ENCODE measurements at places on chromosomes 1 and 21. TPM values are rescaled to one million over a fixed set of nuclear protein-coding genes. Genes with fewer than 3 reads are reported as not detected.

GRCh38 chr1:115412733-115413132 lies 74.7 kb upstream of the NGF start:
- DNase-seq: no peak

GRCh38 chr1:244221991-244222390 lies 170.9 kb downstream of the ZBTB18 start:
- DNase-seq: no peak

GRCh38 chr1:234315091-234315541 lies 58.1 kb upstream of the COA6 start:
- no peak for DNase-seq

DNA sequence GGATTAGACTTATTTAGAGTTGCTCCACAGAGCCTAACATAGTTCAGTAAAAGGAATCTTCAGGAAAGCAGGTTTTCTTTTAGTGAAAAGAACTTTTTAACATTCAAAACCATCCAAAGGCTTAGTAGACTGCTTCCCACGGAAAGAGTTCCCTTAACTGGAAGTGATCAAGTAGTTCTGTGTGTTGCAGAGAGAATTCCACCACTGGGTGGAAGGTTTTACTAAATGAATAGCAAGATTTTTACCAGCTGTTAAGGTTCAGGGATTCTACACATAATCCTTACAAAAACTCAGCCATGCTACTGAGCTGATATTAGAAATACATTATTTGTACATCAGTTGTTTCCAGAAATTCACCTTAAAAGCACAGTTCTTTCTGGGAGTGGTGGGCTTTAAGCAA lies 119.7 kb downstream of the GDAP2 start:
- no peak for DNase-seq

DNA sequence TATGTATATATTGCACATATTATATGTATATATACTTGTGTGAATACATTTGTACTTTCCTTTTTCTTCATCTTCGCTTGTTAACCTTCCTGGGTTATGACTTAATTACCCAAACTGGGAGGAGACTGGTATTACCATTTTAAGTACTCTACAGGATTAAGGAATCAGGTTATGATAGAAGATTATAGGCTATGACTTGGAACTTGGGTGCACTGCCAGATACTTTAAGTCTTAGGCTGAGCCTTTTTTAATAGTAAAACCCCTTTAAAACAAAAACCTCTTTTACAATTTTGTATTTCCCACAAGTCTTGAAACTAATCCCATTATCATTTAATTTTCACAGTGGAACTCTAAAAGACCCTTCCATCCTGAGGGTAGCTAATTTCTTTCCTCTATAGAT lies 6.0 kb downstream of the BRWD1 start:
- no peak for DNase-seq

GRCh38 chr1:213325482-213325881 lies 274.4 kb downstream of the RPS6KC1 start:
- DNase-seq: no peak

DNA sequence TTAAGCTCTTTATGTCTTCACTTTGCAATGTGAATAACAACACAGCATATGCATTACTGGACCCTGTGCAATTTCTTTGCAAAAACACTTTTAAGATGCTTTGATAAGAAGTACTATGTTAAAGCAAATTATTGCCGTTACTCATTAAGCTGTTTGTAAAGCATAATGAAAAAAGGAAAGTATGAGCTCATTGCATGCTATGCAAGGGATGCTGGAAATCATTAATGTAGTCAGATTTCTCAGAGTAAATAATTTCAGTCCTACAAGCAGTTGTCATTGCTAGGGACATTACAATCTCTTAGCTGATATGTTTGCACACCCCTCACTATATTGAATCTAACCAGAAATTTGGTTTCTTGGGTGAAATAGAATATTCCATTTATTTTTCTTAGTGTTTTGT lies 982.5 kb upstream of the ADGRL2 start:
- no peak for DNase-seq

GRCh38 chr1:108896146-108897145 lies 19.7 kb downstream of the GPSM2 start:
- DNase-seq: no peak

- DNase-seq: no peak
These were observed 62.5 kb downstream of the POFUT2 start for GRCh38 chr21:45225041-45225740.

KLF17 gene
- polyA plus RNA-seq: 0.16 TPM

PER3 gene
- 13.5 TPM for polyA plus RNA-seq

COL16A1 gene
- polyA plus RNA-seq: 88.3 TPM

TEX38 gene
- not detected for polyA plus RNA-seq

OR2T35 gene
- polyA plus RNA-seq: not detected

Data from BJ (cell line).